ENCODE measurements at places on chromosomes 12 and 14.

DNA sequence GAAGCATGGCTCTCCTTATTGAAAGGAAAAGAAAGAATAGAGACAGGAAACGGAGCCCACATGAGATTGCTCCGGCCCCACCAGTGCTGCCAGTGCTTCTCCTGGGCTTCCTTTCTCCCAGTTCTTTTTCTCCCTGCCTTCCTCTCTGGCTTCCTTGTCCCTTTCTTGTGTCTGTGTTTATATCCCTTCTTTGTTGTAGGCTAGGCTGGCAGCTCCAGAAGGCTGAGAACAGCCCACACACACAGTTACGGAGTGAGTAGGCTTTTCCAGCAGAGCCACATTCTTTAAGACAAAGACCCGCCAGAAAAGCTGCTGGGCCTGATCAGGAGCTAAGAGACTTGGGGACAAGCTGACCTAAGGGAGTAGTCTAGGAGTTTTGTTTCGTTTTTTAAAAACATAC lies 13.0 kb downstream of the CIPC start:
- H3K4me3 ChIP-seq: no peak overlapping the region
- no peak for DNase-seq
- no peak overlapping the region for H3K27ac ChIP-seq
- H3K27me3 ChIP-seq: no peaks in the 10 kb centered on the region

DNA sequence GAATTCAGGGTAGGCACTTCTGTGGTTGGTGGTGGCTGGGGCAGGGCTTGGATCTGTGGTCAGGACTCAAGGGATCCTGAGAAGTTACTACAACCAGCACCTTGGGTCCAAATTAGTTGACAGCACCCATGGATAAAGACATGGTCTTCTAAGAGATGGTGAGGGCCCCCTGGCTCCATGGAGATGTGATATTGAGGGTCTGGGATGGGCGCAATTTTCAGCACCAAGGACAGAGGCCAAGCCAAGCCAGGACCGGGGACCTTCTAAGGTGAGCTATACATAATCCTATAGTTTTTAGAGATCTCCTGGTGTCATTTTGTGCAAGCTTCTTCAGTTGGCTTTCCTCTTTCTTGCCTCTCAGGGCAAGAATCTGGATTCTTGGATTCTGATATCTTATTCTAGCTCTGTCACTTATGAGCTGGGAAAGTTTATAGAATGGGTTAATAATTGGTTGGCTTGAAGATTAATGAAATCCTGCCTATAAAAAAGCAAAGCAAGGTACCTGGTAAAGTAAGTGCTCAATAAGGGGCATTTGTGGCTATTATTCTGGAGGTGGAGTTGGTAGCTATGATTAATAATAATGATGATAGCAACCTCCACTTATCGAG lies 130.1 kb upstream of the LHX5 start:
- DNase-seq: peak; percentile 16
- no peaks in the 10 kb centered on the region for H3K4me1 ChIP-seq
- no peaks in the 10 kb centered on the region for H3K36me3 ChIP-seq

- H3K27ac ChIP-seq: peak overlapping the region; percentile 3
- no peaks in the 10 kb centered on the region for H3K36me3 ChIP-seq
- H3K4me3 ChIP-seq: no peak overlapping the region
Observed at GRCh38 chr14:52402812-52403526, 88.9 kb downstream of the PTGER2 start.

GRCh38 chr12:25208554-25208953 lies 13.5 kb downstream of the ETFRF1 start:
- H3K4me1 ChIP-seq: peaks cover 5% of the 10 kb centered on the region
- DNase-seq: no peak
- peaks cover 17% of the 10 kb centered on the region for H3K36me3 ChIP-seq
- no peaks in the 10 kb centered on the region for H3K27me3 ChIP-seq
- no peak overlapping the region for H3K4me3 ChIP-seq

DNA sequence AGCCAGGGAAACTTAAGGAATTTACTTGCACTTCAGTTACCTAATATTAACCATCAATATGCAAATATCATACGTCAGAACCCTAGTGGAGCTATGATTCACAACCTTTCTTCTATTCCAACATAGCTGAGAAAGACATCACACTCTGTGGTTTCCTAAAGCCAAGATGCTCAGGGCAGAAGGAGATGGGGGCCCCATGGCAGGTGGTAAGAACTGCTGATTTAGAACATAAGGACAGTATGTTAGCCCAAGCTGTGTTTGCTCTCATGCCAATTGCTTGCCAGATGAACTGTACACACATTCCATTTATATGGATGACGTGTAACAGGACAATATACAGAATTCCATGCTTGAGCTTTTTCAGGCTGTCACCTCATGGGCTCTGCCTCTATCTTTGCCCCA lies 34.6 kb downstream of the HECTD4 start:
- no peaks in the 10 kb centered on the region for H3K36me3 ChIP-seq
- peak; percentile 40 for DNase-seq
- peaks cover 17% of the 10 kb centered on the region for H3K4me1 ChIP-seq
- H3K27me3 ChIP-seq: no peaks in the 10 kb centered on the region
- no peak overlapping the region for H3K27ac ChIP-seq

DNA sequence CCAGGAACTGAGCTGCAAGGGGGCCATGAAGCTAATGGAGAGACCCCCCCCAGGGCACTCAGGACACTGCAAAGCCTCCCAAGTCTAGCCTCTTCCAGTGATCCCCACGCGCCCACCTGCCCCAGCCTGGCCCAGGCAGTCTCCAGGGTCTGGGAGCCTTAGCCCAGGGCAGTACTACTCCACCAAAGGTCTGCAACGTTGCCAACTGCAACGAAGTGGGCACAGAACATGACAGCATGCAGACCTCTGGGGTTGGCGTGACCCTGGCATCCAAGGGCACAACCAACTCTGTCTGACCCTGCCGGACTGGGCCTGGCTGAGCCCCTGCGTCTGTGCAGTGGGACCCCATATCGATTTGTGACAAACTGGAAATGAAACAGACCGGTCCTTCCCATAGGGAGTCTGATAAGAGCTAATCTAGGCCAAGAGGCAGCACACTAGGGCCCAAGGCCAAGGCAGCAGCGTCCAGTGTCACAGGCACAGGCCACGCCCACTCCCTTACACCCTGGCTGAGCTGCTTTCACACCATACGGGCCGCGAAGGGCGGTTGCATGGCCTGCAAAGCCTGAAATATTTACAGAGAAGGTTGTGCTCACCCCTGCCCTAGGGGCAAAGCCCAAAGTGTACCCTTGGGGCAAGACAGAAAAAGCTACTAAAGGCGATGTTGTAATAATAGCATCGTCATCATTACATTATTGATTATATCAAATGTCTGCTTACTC lies 76.7 kb downstream of the NCOR2 start:
- H3K27me3 ChIP-seq: no peaks in the 10 kb centered on the region
- peaks cover 31% of the 10 kb centered on the region for H3K4me1 ChIP-seq
- peaks cover 19% of the 10 kb centered on the region for H3K36me3 ChIP-seq
- no peak overlapping the region for H3K27ac ChIP-seq
- no peak overlapping the region for H3K4me3 ChIP-seq

- DNase-seq: no peak
- peaks cover 13% of the 10 kb centered on the region for H3K27me3 ChIP-seq
Observed at GRCh38 chr14:103232031-103232808, 101.8 kb upstream of the EIF5 start.

GRCh38 chr14:102320033-102320660 lies 601 bp downstream of the ZNF839 start:
- peak overlapping the region; percentile 87 for H3K4me3 ChIP-seq
- DNase-seq: peak; percentile 56
- H3K4me1 ChIP-seq: peaks cover 44% of the 10 kb centered on the region
- H3K27ac ChIP-seq: peak overlapping the region; percentile 86
- no peaks in the 10 kb centered on the region for H3K27me3 ChIP-seq
- peaks cover 1% of the 10 kb centered on the region for H3K36me3 ChIP-seq

DNA sequence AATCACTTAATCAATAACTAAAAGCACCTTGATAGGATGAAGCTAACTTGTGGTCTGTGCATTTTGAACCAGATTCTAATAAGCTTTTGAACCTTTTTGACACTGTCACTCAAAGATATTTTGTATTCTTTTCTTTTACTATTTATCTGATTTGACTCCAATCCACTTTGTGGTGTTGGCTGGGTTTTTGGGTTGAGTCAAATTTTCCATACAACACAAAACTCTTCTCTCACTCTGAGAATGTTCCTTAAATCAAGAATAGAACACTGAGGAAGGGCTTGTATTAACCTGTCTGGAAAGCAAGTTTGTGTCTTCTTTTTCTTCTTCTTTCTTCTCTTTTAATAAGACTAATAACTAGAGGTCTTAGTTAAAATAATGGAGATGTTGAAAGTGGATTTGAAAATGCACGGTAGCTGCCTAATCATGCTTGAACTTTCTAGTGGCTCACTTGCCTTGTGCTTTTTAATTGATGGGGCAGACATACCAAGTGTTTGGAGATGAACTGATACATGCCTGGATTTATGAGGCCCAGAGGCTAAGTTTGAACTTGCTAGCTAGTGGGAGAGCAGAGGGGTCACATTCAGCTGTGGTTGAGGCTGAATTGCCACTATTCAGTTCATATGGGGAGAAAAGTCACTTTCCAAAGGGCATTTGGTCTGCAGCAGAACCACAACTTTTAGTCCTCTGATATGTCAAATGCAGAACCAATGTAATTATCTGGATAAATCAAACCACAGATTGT lies 93.5 kb upstream of the PTHLH start:
- no peak overlapping the region for H3K4me3 ChIP-seq
- peaks cover 13% of the 10 kb centered on the region for H3K27me3 ChIP-seq
- DNase-seq: peak; percentile 15
- H3K36me3 ChIP-seq: peaks cover 1% of the 10 kb centered on the region
- peaks cover 22% of the 10 kb centered on the region for H3K4me1 ChIP-seq
- H3K27ac ChIP-seq: no peak overlapping the region

- H3K27ac ChIP-seq: no peak overlapping the region
- DNase-seq: no peak
- no peaks in the 10 kb centered on the region for H3K4me1 ChIP-seq
- no peak overlapping the region for H3K4me3 ChIP-seq
- no peaks in the 10 kb centered on the region for H3K36me3 ChIP-seq
Observed at GRCh38 chr12:101168001-101168400, 42.0 kb downstream of the SLC5A8 start.

DNA sequence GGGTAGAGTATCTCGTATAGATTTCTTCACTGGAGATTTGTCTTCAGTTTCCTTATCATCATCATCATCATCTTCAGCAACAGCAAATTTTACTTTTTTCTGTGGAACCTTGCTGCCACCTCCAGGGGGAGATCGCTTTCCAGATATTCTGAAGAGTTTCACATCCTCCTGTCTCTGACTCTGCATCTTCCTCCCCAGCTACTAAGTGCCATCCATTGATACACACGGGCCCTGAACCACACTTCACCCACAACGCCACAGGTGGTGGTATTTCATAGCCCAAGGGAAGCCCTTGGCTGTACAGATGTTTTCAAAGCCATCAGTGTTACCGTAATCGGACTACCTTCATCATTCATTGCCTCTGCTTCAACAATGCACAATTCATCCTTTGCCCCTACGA lies 82.2 kb downstream of the PPP2R5C start:
- H3K27ac ChIP-seq: peak overlapping the region; percentile 82
- no peaks in the 10 kb centered on the region for H3K27me3 ChIP-seq
- H3K4me1 ChIP-seq: peaks cover 87% of the 10 kb centered on the region
- H3K4me3 ChIP-seq: no peak overlapping the region
- peak; percentile 78 for DNase-seq

- no peak overlapping the region for H3K4me3 ChIP-seq
- no peaks in the 10 kb centered on the region for H3K36me3 ChIP-seq
- no peaks in the 10 kb centered on the region for H3K27me3 ChIP-seq
- H3K27ac ChIP-seq: no peak overlapping the region
- no peaks in the 10 kb centered on the region for H3K4me1 ChIP-seq
Observed at GRCh38 chr14:44300916-44301315, 206.2 kb downstream of the FSCB start.

DNA sequence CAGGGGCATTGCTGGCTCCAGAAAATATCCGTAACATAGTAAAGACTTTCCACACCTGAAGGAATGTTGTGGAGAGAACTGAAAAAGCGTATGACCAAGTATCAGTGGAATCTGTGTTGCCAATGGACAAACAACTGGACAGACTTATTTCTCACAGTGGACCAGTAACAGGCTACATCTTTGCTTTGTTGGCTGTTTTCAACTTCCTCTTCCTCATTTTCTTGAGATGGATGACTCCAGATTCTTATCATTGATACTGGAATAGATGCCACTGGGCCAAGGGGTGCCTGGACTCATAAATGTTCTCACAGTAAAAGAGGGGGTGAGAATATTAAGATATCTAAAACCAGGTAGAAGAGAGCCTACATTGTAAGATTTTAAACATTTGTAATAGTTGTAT lies 6.4 kb downstream of the GAS2L3 start:
- no peaks in the 10 kb centered on the region for H3K36me3 ChIP-seq
- H3K27ac ChIP-seq: no peak overlapping the region
- DNase-seq: no peak
- H3K27me3 ChIP-seq: peaks cover 17% of the 10 kb centered on the region

- no peak overlapping the region for H3K4me3 ChIP-seq
- no peak for DNase-seq
- H3K36me3 ChIP-seq: peaks cover 30% of the 10 kb centered on the region
Observed at GRCh38 chr14:58362798-58363412, 32.8 kb upstream of the TOMM20L start.

- H3K4me1 ChIP-seq: peaks cover 96% of the 10 kb centered on the region
- H3K36me3 ChIP-seq: peaks cover 24% of the 10 kb centered on the region
- H3K27ac ChIP-seq: peak overlapping the region; percentile 94
- no peak overlapping the region for H3K4me3 ChIP-seq
Observed at GRCh38 chr14:73752297-73752992, 38.3 kb upstream of the PNMA1 start.

DNA sequence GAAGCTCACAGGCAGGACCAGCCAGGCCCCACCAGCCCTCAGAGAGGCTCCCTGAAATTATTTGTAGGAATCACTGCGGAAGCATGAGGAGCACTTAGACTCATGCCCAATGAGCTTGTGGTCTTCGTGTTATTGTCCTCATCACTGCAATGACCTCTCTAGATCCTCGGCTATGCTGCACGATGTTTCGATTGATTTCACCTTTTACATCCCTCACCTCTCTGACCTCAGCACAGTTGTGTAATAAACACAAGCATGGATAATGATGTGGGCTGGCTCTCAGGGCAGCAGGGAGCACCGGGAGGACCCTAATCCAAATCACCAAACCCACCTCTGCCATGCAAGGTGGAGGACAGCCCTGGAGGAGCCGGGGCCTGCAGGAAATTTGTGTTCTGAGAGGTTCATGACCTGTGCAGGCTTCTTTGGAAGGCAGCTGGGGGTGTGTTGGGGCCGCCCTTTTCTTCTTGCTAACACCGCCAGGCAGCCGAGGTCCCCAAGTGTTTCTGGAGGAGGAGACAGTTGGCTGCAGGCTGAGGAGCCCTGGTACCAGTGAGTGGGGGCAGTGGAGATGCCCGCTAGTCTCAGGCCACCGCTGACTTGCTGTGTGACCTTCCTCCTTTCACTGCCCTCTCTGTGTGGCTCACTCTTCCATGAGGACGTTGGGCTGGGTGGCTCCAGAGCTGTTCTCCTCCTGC lies 29.5 kb upstream of the EML1 start:
- no peak for DNase-seq
- H3K27me3 ChIP-seq: peaks cover 4% of the 10 kb centered on the region
- no peak overlapping the region for H3K4me3 ChIP-seq
- H3K36me3 ChIP-seq: no peaks in the 10 kb centered on the region

GRCh38 chr12:15427913-15428312 lies 105.6 kb downstream of the PTPRO start:
- no peaks in the 10 kb centered on the region for H3K4me1 ChIP-seq
- no peak overlapping the region for H3K4me3 ChIP-seq
- no peak for DNase-seq
- H3K27me3 ChIP-seq: peaks cover 12% of the 10 kb centered on the region
- H3K27ac ChIP-seq: no peak overlapping the region

All from activated CD4-positive, alpha-beta T cell treated with anti-CD3 and anti-CD28 coated beads for 36 hours (primary cell).